ENCODE measurements at places on chromosomes 3 and 15.

DNA sequence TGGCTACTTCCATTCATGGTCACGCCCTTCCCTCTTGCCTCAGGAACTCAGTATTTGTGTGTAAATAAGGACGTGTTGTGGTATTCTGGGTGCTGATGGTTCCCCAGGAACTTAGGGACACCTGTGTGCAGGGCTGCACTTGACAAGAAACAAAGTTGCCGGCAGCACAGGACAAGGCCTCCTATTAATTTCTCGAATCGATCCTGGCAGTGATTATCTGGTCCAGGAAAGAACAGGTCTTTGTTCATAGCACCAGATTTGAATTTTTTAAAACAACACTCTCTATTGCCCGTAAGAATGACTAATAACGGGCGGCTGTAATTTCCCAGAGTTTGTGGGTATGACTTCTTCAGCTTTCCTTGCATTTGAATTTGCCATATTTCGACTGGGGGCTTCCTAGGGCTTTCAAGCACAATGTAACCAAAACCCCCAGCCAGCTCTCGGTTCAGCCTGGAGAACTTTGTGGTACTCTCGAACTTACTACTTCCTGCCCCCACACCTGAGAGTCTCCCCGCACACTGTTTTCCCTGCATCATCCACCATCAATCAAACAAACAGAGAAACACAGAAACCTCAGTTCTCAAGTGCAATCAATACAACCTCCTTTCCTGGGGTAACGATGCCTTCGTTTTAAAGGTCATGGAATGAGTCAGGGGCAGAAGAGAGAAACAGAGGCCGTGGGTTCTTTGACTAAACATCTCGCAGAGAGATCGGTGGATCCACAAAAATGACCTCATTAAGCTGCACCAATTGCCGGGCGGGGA, 241.7 kb upstream of the ICE2 start:
- DNase-seq: no peak

GRCh38 chr3:159786489-159787177, 202.0 kb upstream of the IL12A start:
- DNase-seq: no peak

DNA sequence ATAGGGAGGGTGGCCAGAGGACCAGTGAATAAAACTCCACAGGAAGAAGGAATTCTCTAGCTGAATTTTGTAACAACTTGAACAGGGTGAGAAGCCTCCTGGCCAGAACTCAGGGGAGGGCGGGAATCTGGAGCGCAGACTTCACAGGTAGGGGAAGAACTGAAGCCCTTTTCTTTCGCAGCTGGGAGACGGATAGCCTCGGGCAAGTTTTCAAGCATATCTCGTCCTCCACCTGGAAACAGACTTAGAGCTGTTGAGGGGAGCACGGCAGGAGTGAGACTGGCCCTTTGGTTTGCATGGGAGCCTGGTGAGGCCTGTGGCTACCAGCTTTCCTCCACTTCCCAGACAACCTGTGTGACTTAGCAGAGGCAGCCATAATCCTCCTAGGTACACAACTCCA, 10.9 kb upstream of the RPL39L start:
- DNase-seq: no peak

DNA sequence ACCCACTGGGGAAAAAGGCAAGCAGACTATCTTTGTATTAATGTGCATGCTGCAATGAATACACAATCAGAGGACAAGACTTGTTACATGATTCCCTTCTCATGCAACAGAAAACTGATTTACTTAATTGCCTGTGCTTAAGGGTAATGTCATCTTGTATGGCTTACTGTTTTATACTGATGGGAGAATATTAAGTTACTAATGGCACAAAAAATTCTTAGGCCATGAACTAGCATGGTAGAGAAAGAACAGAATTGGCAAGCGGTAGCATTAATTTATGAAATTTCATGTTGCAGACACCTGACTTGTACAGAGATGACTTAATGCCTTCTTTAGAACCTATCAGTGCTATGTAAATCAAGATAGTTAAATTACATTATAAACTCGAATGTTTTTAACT, 282.3 kb downstream of the CNTN3 start:
- DNase-seq: no peak

DNA sequence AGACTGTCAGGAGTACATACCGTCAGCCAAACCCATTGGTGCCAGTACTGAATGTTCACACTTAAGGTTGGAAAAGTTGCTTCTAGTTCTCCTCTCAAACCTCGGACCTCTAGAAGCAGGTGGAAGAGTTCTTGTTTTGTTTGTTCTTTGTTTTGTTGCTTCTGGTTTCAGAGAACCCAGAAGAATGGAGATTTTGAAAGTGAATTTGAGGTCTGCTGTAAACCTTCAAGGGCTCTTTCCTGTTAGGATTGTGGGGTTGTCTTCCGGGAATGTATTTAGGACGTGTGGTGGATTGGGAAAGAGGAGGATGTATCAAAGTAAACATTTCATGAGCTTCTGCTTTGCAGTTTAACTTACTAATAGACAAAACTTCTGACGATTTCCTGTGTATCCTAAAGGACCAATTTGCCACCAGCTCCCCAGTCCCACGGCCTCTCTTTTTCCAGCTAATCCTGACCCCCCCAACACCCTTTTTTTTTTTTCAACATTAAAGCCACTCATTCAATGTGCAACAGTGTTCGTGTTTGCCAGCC, 50.3 kb downstream of the FILIP1L start:
- DNase-seq: no peak

DNA sequence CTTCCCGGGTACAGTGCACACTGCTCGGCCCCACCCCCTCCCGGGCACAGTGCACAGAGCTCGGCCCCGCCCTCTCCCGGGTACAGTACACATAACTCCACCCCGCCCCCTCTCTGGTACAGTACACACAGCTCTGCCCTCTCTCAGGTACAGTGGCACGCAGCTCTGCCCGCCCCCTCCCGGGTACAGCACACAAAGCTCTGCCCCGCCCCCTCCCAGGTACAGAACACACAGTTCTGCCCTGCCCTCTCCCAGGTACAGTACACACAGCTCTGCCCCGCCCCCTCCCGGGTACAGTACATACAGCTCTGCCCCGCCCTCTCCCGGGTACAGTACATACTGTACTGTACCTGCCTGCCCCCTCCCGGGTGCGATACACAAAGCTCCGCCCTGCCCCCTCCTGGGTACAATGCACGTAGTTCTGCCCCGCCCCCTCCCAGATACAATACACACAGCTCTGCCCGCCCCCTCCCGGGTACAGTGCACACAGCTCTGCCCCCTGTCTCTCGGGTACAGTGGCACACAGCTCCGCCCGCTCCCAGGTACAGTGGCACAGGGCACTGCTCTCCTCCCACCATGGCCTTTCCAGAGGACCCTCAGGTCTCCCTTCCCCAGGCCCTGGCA, 16.4 kb upstream of the PRR20G start:
- no peak for DNase-seq

GRCh38 chr3:64215103-64215502, 10.2 kb downstream of the PRICKLE2 start:
- no peak for DNase-seq

DNA sequence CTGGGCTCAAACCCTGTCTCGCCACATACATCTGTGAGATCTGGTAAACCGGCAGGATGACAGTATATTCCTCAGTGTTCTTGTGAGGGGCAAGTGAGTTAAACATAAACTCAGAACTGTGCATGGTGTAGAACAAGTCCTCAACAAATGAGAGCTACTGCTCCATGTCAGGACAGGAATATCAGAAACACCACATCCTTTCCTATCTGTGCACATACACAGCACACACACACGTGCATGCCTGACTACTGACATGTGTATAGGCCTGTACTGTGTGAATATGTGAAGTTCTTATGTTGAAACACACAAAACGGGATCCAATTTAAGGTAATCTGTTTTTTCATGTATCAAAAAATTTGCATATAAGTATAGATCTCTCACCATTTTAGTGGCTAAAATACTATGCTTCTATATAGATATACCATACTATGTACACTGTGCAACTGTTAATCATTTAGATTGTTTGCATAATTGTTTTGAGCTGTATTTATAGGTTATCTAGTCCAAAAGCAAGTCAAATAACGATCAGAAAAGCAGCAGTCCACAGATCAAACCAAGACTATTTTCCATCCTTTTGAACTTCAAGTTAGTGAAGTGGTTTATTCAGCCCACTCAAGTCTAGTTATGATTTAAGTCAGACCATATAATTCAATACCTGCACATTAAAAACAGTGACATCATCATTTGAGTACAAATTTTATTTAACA, 44.8 kb downstream of the CCR4 start:
- DNase-seq: no peak

All from stimulated activated CD8-positive, alpha-beta memory T cell treated with anti-CD3 and anti-CD28 coated beads, Interleukin-4, amount 100 ng/mL, for 1 hour (primary cell).